Esophagus muscularis mucosa (tissue), 4 donors: ENCODE measurements at places on chromosomes 11 and 22.

GRCh38 chr11:1204381-1205101, 18.3 kb upstream of the MUC5B start:
- no peak for DNase-seq

DNA sequence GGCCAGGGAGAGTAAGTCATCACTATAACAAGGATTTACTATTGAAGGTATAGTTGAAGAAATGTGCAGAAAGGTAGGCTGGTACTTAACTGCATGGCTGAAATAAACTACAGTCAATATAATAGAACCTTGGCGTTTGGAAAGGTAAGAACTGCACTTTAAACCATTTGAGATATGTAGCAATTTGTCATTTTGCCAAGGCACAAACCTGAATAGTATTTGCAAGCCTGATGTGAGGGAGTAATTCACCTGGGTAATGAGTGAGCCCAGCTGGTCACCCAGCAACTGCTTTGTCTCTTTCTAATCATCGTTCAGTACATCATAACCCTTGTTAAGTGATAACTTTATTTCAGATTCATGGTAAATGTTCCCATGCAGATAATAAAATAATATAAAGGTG, 62.3 kb upstream of the SCUBE2 start:
- DNase-seq: no peak

- no peak for DNase-seq
These were observed 120.5 kb downstream of the CACNA1I start for GRCh38 chr22:39690881-39691605.

- DNase-seq: no peak
These were observed 23.1 kb upstream of the PHLDA2 start for GRCh38 chr11:2952290-2952689.

GRCh38 chr11:132644520-132645239, 887.6 kb downstream of the OPCML start:
- peak; percentile 66 for DNase-seq

- DNase-seq: no peak
These were observed 55.6 kb downstream of the WT1 start for GRCh38 chr11:32379719-32380118.

GRCh38 chr11:90428836-90429235, 206.0 kb upstream of the CHORDC1 start:
- DNase-seq: no peak

- peak; percentile 89 for DNase-seq
These were observed 15.5 kb upstream of the NNMT start for GRCh38 chr11:114280696-114281095.

GRCh38 chr11:10459029-10459970, 4.2 kb downstream of the AMPD3 start:
- DNase-seq: peak; percentile 86

GRCh38 chr22:20090730-20091240, 10.7 kb downstream of the DGCR8 start:
- DNase-seq: no peak

- DNase-seq: no peak
These were observed 690 bp downstream of the CSNK1E start for GRCh38 chr22:38316364-38317121.

GRCh38 chr22:17096071-17096470, 11.3 kb downstream of the IL17RA start:
- DNase-seq: no peak

GRCh38 chr11:2775626-2776350, 76.0 kb upstream of the KCNQ1OT1 start:
- peak; percentile 80 for DNase-seq

DNA sequence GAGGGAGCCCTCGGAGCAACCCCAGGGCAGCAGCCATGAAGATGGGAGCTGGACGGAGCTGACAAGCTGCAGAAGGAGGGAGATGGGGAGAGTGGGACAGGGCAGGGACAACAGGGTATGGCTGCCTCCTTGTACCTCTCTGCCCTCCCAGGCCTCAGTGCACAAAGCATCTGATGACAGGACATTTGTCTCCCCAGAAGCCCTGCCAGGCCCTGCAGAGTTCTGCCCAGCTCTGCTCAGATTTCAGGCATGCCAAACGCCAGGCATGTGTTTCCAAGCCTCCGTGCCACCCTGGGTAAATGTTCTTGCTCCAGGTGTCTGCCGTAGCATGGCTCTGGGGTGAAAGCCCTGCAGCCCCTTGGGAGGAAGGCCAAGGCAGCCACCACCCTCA, 1.1 kb upstream of the IFITM10 start:
- DNase-seq: no peak

DNA sequence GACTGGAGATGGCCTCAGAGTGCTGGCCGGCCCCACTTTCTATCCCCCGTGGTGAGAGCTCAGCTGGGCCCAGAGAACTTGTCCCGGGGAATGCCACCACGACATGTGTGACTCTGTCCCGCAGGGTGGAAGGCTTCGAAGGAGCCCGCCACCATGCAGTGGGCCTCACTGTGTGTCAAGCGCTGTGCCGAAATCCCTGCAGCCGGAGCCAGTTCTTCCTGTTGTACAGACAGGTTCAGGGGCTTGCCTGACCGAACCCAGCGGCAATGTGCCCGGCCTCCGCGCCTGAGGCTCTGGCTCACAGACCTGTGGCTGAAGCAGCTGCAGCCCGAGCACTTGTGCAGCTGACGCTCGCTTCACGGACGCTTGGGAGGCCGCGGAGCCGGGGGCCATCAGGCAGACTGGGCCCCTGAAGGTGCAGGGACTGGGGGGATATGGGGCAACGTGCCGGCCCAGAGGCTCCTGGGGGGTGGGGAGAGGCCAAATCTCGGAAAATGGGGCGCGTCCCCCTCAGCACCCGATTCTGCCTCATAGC, 650 bp downstream of the PPM1F start:
- no peak for DNase-seq

GRCh38 chr11:74673693-74674360, 57.4 kb downstream of the CHRDL2 start:
- peak; percentile 77 for DNase-seq

- DNase-seq: no peak
These were observed 36.6 kb upstream of the SYT7 start for GRCh38 chr11:61617515-61617914.

DNA sequence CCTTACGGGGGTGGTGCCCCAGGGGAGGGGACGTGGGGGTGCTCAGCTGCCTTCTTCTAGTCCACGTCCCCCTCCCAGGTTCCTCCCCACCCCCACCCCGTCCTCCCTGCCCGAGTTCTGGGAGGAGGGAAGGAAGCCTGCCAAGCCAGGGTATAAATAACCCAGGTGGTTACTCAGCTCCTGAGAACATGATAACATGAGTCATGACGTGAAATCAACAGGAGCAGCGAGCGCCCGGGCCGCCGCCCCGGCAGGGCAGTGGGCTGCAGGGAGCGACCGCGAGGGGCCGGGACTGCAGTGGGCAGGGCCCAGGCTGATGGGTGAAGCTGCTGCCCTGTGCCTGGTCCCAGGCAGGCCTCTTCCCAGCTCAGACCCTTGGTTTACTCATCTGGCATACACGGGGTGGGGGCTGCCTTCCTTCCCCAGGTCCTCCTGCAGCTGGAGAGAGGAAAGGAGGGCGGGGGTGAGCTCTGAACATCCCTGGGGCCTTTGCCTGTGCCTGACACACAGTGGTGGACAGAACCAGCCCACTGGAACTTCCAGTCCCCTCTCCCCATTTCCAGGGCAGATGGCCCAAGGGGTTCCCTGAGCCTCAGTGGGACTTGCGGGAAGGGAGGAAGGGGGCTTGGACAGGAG, 8.8 kb upstream of the PDGFB start:
- peak; percentile 93 for DNase-seq

GRCh38 chr11:11105361-11105760, 247.5 kb upstream of the ZBED5 start:
- DNase-seq: no peak

DNA sequence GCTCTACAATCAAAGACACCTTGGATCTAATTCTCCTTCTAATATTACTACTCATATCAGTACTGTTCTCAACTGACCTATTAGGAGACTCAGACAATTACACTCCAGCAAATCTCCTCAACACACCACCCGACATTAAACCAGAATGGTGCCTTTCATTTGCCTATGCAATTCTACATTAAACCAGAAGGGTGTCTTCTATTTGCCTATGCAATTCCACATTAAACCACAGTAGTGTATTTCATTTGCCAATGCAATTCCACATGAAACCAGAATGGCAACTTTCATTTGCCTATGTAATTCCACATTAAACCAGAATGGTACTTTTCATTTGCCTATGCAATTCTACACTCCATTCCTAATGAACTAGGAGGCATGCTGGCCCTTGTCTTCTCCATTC, 15.3 kb upstream of the APOL3 start:
- DNase-seq: no peak

DNA sequence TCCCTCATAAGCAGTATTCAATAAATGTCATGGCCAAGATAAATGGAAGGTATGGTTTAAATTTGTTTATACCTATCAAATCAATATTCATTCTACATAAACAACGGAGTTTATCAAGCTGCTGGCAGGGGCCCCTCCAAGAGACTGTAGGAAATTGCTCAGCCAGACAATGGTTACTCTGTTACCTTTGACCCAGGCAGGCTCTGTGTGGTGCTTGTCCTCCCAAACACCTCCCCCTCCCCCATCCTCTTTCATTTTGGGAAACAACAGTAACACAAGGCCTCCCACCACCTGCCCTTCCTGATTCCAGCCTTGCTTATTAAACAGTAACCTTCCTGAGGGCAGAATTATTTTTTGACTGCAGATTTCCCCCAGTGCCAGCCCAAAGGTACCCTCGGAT, 10.5 kb upstream of the ZBTB16 start:
- no peak for DNase-seq

- no peak for DNase-seq
These were observed 684.0 kb upstream of the CCDC90B start for GRCh38 chr11:83970061-83970671.

DNA sequence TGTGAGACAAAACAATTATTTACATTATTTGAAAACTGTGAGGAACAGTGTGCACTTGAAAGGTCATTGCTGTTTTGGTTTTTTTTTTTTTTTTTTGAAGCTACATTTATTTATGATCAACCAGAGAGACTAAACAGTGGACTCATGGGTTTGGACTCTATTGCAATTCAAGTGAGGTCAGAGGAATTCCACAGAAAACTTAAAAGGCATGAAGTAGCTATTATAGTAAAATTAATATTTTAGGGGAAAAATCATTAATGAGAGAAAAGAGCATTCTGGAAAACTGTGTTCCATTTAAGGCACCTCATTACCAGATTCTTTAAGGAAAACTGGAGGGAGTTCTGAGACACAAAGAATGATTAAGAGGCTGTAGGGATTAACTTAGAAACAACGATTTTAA, 102.8 kb downstream of the WNT11 start:
- DNase-seq: no peak

- peak; percentile 55 for DNase-seq
These were observed 50.5 kb upstream of the LRRC55 start for GRCh38 chr11:57131080-57131790.

- peak; percentile 92 for DNase-seq
These were observed 682 bp downstream of the LARGE1 start for GRCh38 chr22:33919391-33920196.

DNA sequence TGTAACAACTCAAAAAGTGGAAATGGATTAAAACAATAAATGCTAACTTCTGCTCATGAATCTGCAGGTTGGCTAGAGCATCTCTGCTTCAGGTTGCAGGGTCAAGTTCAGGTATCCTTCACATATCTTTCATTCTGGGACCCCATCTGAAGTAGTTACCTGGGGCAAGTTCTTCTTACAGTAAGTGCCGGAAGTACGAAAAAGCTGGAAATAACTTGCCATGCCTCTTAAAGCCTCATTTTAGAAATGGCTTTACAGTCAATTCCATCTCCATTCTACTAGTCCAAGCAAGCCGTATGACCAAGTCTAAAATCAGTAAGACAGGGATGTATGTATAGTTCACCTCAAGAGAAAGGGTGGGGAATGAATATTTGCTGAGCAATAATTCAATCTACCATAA, 93.7 kb downstream of the FCHSD2 start:
- no peak for DNase-seq

DNA sequence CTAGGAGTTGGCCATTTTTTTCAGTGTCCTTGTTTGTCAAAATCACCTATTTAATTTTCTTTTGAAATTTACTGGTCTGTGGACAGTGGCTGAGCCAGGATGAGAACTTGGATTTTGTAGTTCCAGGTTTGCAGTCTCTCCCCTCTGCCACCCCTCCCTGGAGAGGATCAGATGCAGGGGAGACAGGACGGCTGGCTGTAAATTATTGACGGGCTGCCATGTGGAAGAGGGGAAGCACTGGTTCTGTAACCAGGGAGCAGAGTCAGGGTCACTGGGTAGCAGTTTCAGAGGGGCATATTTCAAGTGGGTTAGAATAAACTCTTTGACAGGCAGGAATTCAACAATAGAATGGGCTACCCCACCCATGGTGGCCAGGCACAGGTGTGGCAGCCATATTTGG, 20.6 kb upstream of the YWHAH start:
- no peak for DNase-seq

- DNase-seq: no peak
These were observed 28.4 kb upstream of the SYT7 start for GRCh38 chr11:61609000-61609979.

- DNase-seq: no peak
These were observed 32.0 kb downstream of the OR5A2 start for GRCh38 chr11:59394186-59394585.

- no peak for DNase-seq
These were observed 205.1 kb upstream of the TMEM45B start for GRCh38 chr11:129610545-129610944.

GRCh38 chr22:21587803-21588611, 20.5 kb downstream of the UBE2L3 start:
- DNase-seq: no peak
